T-helper 9 cell (primary cell): ENCODE measurements at places on chromosomes 3 and 15.

DNA sequence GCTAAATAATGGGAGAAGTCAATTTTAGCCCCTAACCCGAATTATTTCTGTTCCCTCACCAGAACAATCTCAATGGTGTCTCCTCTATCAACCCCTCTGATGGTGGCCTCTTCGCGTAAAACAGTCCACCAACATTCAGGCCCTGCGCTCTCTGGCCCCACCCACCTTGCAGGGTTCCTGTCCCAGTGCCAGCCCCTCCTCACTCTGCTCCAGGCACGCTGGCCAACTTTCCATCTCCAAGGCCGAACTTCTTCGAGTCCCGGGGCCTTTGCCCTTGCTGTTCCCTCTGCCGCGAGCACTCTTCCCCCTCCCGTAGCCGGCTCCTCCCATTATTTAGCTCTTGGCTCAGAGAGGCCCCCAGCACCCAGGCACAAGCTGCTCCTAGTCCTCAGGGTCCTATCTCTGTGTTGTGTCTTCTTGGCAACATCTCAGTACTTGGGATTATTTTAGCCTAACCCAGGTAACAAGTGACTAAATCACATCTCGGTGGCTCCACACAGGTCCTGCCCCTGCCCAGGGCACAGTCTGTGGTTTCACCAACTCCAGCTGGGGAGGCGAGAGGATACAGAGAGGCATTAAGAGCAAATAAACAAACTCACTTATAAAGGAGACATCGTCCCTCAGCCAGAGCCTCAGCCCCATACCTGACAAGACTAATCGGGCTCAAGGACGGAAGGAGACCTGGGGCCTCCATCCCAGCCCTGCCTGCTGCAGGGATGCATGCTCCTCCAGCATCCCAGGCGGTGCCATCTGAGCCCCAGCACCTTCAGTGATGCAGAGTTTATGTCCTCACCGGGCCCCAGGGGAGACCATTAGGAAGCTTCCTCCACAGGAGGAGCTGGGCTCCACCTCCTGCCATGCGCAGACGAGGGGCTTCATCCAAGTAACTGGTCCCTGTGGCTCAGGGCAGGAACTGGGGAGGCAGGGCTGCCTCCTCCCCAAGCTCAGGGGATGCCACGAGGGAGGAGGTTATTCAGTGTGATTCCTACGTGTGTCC lies 19.7 kb upstream of the IQSEC1 start:
- no peak for DNase-seq

- no peak for DNase-seq
These were observed 449.8 kb upstream of the TPRG1 start for GRCh38 chr3:188721990-188722389.

- DNase-seq = no peak
These were observed 27.9 kb upstream of the WNT5A start for GRCh38 chr3:55514962-55515361.

GRCh38 chr3:188036375-188037194 lies 117.4 kb upstream of the LPP start:
- no peak for DNase-seq

DNA sequence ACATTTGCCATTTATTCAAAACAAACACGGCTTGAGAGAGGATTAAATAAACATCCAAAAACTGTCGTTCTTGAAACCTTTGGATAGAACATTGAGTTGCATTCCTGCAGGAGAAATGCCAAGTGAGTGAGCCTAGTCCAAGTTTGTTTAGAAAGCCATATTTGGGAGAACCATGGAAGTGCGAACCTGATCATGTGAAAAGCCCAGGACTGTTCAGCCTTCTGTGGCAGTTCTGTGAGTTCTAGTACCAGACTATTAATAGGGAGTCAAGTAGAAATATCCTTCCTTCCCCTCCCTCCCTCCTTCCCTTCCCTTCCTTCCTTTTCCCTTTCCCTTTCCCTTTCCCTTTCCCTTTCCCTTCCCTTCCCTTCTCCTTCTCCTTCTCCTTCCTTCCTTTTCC lies 470.4 kb downstream of the LPP start:
- no peak for DNase-seq

DNA sequence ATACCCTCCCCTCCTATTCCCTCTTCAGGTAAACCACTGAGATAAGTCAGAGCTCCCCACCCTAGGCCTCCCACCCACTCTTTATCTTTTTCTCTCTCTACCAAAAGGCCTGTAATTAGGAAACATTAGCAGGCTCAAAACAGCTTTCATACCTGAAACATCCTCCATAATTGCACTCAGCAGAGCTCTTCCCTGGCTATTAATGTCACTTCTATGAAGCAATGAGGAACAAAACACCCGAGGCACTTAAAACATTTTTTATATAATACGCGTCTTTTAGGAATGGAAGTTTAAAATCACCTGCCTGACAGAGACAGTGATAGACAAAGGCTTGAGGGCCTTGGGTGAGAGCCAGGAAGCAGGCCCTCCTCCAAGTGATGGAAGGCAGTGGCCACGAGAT lies 138.9 kb downstream of the EPHB1 start:
- DNase-seq = no peak

GRCh38 chr3:124221422-124221821 lies 229.5 kb upstream of the ROPN1 start:
- DNase-seq = no peak

DNA sequence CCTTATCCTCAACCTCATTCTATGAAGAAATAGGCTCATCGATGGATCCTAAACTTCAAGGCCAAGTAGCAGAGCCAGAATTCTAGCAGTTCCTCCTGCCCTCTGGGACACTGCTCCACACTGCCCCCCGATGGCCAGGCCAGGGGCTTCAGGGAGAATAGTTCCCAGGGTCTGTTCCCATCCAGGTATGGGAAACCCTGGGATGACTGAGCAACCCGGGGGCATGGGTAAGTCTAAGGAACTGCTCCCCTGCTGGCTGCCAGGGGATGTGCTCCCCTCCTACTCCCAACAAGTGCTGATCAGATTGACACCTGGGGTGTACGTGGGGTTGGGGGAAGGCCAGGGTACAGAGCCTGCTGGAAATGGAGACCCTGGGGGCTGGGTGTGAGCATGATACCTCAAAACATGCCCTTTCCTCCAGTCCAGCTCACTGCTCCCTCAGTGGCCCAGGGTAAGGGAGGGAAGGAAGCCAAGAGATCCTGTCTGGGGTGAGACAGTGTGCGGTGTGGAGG lies 7.6 kb downstream of the ULK3 start:
- DNase-seq = peak; percentile 38

DNA sequence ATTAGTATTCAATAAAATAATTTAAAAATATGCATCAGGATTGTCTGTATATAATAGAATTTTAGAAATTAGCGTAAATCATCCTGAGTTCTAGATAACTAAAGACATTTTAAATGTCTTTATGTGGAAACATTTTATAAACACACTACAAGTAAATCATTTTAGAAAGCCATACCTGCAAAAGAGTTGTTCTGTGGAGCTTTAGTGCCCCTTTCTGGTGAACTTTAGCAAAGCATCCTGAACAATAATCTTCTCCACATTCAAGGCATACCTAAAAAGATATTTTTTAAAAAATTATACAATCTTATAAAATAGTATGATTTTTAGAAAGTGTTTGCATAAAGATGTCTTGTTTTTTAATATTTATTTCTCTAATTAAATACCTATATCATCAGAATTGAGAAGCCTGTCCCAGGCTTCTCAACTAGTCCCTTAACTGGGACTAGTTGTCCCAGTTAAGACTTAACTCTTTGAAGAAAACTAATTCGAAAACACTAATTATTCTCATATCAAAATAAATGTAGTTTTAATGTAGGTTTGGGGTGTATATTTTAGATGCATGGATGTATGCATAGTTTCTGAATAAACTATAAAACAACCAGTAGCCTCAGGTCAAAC lies 29.7 kb downstream of the ZBBX start:
- no peak for DNase-seq
